Omental fat pad (tissue), 4 donors: ENCODE measurements at places on chromosomes 13 and 19. TPM values are rescaled to one million over a fixed set of nuclear protein-coding genes. Genes with fewer than 3 reads are reported as not detected.

DNA sequence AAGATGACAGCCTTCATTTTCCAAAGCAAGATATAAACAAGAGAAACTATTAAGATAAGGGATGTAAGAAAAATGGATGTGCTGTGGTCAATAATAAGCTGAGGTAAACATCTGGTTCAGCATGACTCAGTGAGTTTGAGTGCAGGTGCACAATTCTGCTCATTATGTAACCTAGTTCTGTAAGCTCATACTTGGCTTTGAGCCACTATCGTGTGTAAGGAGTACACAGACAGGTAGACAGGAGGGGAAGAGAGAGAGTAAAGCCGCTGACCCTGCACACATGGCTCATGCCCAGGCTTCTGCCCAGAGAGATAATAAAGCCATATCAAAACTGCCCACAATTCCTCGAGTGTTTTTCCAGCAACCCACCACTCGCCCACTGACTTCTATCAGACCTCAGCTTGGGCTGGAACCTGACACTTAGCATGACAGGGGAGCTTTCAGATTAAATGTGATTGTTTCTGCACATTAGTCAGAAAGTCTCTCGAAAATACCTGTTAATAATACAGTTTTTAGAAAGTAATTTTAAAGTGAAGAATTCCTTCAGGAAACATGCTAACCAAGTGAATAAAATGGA lies 51.7 kb downstream of the ZNF91 start:
- no peak for DNase-seq

DNA sequence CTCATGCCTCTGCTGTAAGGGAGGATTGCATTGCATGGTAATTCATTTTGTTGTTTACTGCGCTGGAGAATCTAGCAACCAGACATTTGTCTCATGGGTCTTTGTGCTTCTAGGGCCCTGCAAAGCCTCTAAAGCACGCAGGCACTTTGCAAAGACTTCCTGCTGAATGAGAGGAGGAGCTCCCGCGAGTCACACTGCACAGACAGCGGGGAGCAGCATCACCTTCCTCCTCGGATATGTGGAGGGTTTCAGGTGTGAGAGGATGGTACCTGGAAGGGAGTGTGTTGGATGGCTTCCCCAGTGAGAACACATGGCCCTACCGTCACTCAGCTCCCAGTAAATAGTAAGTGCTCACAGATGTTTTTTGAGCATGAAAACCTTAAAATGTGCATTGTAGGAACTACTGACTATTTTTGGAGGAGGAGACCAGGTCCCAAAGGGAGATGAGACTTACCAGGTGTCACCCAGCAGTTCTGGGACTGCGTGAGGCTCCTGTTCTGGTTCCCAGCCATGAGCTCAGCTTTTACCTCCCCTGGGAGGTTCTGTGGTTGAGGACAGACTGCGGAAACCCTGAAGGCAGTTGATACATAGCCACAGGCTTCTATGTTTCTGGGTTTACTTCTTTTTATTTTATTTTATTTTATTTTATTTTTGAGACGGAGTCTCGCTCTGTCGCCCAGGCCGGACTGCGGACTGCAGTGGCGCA lies 278.0 kb downstream of the FGF9 start:
- DNase-seq = no peak

DNA sequence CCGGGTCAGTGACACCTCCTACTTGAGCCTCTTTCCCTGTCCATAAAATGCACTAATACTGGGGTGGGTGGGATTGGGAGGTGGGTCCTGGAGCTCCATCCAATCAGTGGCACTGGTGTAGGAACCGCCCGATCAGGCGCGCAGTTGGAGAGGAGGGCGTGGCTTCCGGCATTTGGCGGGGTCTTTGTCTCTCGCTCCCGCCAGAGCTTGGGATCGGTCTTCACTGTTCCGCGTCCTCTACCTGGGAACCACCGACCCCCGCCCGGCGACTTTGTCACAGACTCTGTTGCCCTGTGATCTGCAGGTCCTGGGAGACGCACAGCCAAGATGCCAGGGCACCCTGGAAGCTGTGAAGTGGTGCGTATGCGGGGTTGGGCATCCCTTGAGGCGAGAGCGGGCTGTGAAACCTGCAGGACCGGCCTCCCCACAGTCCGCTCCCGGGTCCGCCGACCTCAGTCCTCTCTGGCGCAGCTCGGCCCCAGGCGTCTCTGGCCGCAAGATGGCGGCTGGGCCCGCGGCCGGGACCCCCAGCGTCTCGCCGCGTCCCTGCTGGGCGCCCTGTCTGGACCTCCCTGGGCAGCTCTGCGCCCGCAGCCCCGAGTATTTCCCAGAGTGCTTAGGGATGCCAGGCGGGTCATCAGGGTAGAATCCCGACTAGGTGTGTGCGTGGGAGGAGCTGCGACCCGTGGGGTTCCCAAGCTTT lies 41.6 kb upstream of the ZNF730 start:
- peak; percentile 29 for DNase-seq

ZNF177 gene
- total RNA-seq = 3.3 TPM

DNA sequence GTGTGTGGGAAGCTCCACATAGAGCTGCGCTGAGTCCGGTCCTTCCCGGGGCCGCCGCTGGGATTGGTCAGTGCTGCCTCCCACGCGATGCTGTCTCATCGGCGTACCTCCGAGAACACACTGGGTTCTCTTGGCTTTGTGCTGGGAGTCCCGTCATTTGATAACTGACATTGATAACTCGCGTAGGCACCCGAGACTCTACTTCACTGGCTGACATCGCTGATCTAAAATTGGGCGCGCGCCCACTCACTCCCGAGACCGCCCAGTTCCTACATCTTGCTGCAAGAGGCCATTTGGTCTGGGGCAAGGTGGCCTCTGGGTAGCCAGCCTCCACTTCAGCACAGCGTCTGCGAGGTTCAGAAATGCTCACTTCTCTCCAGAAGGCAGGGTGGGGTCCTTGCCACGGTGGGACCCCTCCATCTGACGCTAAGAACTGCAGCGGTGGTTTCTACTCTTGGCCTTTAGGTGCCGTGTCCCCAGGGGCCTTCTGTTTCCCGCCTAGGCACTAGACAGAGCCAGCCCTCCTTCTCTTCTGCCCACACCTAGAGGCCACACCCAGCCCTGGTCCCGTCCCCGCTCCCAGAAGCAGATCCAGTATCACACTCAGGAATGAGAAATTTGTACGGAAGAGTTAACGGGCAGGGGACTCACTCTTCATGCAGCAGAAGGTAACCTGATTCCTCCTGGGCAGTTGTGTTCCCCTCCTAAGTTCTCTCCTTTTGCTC lies 40.7 kb upstream of the ATP11A start:
- DNase-seq = no peak
